ENCODE measurements at places on chromosomes 1 and 21.
A peak's percentile ranks its signal among the peaks of the same experiment; 100 is the strongest.

- no peak for DNase-seq
Observed at GRCh38 chr1:9293533-9294404, 1.1 kb downstream of the SPSB1 start.

- DNase-seq = no peak
Observed at GRCh38 chr1:183472488-183473216, at the start of gene SMG7. Gene SMG7 (plus strand): TSS chr1:183472499. CDS start chr1:183472621, 122 bp downstream.

GRCh38 chr1:160370561-160371345, 3.9 kb downstream of the NHLH1 start:
- DNase-seq = no peak

DNA sequence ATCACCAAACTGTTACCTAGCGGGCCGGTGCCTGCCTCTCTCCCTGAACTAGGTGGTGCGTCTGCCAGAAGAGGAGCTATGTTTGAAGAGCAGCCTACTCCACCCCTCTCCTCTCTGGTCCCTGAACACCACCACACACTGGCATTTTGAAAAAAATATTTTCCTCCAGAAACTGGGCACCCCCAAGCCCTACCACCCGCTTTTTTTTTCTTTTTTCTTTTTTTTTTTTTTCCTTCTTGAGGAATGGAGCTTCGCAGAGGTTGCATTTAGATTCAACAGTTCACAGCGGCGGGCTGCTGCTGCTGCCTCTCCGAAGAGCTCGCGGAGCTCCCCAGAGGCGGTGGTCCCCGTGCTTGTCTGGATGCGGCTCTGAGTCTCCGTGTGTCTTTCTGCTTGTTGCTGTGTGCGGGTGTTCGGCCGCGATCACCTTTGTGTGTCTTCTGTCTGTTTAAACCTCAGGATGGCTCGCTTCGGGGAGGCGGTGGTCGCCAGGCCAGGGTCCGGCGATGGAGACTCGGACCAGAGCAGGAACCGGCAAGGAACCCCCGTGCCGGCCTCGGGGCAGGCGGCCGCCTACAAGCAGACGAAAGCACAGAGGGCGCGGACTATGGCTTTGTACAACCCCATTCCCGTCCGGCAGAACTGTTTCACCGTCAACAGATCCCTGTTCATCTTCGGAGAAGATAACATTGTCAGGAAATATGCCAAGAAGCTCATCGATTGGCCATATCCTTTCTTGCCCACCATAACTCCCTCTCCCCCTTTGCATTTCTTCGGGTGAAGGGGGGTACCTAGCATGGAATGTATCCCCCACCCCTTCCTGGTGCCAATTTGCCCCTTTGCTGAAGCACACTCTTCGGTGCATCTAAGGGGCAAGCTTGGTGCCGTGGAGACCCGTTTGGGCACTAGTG, at the start of gene CACNA1E:
CACNA1E (plus strand) TSS at position 233 of the 911 bp plus-strand sequence; CDS start at position 461, 228 bp downstream.
- no peak for DNase-seq

GRCh38 chr1:218494449-218494852, 149.3 kb downstream of the TGFB2 start:
- DNase-seq = no peak

DNA sequence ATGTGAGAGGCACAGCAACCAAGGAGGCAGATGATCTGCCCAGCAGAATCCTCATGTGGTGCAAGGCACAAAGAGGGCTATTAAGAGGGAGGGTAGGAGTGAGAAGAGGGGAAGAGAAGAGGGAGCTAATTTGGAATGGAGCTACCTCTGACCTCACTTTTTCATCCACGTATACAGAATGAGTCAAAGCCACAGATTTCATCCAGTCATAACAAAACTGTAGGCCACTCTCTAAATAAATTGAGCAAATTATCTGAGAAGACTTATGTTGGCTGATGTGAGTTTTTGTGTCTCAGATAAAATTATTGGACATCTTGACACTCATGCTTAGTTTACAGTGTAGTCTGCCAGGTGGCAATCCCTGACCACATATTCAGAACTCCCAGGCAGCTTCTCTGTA, 325.6 kb downstream of the TTLL7 start:
- no peak for DNase-seq

GRCh38 chr1:156942576-156942975, 22.1 kb downstream of the LRRC71 start:
- no peak for DNase-seq

- DNase-seq = no peak
Observed at GRCh38 chr1:21652937-21653743, 16.0 kb downstream of the RAP1GAP start.

DNA sequence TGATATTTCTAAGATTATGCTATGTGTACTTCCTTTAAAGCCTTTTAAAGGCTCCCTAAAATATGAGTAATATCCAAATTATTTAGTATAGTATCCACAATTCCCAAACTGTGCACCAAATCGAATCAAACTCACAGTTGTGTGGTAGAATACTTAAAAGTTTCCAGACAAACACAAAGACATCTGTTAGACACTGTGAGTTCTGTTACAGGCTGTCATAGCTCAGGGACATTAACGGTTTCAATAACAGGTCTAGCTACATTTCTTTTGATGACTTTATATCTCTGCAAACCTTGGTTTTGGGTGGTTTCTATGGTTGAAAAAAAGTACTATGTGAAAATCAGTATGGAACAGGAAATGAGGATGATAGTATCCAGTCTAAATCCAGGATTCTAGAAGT, 36.9 kb upstream of the NEK7 start:
- no peak for DNase-seq

DNA sequence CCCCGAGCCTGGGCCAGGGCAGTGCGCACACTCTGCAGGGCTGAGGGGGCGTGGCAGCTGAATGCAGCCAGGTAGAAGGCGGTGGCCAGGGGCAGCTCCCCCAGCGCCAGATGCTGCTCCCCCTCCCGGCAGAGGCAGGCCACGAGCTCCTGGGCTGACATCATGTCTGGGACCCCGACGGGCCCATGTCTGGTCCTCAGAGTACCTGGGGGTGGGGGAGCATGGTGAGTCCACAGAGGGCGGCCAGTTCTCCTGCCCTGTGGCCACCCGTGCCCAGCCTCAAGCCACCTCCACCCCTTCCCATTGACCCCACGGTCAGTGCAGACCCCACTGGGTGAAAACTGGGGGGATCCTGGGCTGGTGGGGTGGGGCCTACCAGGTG, 838 bp downstream of the TTC34 start:
- no peak for DNase-seq

- no peak for DNase-seq
Observed at GRCh38 chr21:39108291-39109162, 74.7 kb downstream of the PSMG1 start.

DNA sequence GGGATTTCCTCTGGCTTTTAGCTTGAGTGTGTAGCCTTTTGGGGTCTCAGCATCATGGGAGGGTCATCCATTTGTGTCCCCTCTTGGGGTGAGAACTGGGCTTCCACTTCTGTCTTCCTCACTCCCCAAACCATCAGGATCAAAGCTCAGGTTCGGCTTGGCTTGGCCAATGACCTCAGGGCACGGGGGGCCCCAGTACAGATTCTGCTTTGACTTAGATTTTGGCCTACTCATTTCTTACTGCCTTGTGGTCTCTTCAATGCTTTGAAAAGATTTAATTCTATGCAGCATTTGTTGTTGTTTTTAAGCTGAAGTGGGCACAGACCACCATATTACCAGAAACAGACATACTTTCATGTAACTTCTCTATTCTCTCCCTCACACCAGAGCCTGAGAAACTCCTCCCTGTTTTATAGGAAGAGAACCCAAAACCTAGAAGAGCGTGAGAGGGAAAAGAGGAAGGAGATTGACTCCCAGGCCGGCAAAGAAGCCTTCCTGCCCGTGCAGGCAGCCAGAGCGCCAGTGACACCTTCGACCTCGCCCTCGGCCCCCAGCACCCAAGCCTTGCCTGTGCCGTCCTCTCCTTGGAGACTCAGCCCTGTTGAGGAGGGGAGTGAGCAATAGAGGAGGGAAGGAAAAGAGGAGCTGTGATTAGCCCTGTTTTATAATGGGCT, 1.9 kb upstream of the S100A3 start:
- DNase-seq = no peak

DNA sequence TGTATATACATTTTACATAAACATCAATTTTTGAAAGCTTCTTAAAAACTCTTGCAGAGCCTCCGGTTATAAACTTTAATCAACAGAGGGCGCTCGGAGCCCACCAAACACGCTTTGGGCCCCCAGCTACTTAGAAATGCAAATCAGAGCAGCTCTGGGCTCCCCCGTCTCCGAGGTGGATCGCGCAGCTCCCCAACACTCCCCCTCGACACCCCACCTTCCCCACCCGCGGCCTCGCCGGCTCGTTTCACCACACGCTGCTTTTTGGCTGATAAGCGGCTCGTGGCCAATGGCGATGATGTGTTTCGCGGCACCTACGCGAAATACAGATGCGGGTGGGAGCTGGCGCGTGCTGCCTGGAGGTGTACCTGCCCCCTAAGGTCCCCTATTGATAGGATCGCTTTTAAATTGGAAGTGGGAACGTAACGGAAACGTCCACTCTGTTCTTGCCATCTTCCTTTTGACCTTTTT, 1.7 kb upstream of the KIF26B start:
- DNase-seq = peak; percentile 60

- no peak for DNase-seq
Observed at GRCh38 chr1:114902343-114902742, 47.7 kb downstream of the SYCP1 start.

DNA sequence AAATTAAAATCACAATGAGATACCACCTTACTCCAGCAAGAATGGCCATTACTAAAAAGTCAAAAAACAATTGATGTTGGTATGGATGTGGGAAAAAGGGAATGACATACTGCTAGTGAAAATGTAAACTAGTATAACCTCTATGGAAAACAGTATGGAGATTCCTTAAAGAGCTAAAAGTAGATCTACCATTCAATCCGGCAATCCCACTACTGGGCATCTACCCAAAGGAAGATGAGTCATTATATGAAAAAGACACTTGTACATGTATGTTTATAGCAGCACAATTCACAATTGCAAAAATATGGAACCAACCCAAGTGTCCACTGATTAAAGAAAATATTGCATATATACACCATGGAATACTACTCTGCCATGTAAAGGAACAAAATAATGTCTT, 37.2 kb downstream of the SUSD4 start:
- no peak for DNase-seq

DNA sequence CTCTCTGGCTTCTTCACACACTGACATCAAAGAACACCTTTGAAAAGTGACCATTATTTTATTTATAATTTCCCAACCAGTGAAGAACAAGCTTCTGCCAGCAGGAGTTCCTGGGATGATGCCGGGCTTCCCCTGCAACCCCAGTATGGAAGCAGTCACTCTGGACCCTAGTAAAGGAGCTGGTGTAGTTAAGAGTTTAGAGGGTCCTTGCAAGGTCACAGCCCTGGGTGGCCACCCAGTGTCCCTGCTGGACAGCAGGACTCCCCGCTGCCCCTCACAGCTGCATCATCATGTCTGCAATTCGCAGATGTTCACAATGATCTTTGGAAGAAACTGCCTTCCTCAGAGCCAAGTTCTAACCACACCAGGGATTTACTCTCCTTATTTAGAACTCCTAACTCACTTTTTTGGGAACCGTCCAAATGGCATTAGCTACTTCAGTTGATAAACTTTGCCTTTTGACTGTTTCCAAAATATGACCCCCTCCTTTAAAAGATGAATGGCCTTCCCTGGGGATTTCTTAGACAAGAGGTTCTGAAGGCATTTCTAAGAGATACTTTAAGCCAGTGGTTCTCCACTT, 90.6 kb downstream of the HIVEP3 start:
- DNase-seq = no peak

DNA sequence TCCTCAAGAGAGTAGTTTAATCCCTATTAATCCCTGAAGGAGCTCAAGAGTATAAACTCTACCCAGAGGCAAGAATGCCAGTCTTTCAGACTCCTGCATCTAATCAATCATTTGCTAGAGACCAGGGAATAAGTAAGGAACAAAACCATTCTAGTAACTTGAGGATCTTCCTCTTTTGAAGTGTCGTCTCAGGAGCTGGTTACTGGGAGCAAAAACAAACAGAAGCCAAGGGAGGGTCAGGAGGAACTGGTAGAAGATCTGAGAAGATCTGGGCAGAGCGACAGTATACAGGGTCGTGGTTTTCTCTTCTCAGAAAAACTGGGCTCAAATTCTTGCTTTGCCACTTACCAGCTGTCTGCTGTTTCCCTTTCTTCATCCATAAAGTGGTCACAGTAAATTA, 69.3 kb downstream of the RPS6KA1 start:
- DNase-seq = no peak

- no peak for DNase-seq
Observed at GRCh38 chr1:118998171-118998570, 10.0 kb upstream of the TBX15 start.

DNA sequence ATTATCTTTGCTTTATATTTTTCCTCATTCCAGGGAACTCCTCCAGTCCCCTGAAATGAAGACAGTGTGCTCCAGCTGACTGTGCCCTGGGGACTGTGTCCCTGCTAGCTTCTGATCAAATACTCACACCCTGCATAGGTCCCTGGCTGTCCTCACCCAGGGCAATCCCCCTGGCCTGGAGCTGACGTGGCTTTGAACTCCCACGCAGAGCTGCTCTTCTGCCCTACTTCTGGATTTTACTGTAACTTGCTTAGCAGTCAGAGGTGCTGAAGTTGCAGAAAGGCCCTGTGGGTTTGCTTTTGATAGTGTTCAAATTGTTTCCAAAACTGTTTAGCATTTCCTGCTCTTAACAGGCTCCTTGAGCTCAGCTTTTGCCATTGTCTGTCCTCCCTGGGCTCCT, 186.5 kb downstream of the FASLG start:
- DNase-seq = no peak

DNA sequence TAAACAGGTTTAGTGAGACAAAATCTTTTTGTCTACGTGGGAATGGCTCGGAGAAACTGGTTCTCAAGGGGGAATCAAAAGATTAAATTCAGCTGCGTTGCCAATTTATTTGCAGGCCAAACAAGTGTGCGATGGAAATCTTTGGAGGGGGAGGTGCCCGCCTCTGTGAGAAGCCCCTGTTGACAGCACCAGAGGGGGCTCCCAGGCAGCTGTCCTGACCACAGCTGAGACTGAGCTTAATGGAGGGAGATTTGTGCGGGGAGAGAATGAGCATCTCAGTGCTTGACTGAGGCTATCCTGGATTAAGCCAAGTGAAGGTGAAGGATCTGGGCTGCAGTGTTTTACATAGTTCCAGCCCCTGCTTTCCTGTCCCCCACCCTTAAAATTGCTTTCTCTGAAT, 169.7 kb downstream of the ATG4C start:
- no peak for DNase-seq

DNA sequence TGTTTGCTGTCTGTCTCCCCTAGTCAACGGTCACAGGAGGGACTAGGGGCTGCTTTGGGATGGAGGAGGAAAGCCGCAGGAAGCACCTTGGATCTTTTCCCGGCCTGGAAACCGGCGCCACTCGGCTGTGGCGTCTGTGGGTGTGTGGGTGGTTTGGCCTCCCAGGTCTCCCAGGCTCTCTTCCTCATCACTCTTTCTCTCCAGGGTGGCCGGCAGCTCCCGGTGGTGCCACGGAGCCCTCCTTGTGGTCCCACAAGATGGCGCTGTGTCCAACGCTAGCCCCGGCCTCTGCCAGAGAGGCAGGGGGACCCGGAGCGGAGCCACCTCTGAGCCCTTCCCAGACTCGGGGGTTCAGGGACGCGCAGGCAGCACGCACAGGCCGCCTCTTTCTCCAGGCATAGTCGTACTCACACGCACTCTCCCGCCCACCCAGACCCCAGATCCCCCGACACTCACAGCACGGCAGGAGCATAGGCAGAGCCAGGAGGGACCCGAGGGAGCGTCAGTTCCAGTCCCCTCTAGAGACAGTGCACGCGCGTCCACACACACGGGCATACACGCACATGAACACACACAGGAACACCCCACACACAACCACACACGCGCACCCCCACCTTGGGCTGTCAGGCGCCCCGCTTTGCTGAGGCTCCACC, 31.2 kb downstream of the CDCP2 start:
- DNase-seq = peak; percentile 65

- no peak for DNase-seq
Observed at GRCh38 chr1:159803956-159804689, 2.0 kb downstream of the FCRL6 start.

- DNase-seq = peak; percentile 14
Observed at GRCh38 chr1:241611063-241611462, 29.1 kb downstream of the CHML start.

All from GM19239 (cell line).